ENCODE measurements at places on chromosomes 4 and X. TPM values are rescaled to one million over a fixed set of nuclear protein-coding genes. Genes with fewer than 3 reads are reported as not detected.

UGT2A3 gene
- polyA plus RNA-seq: 63.1 TPM

GRCh38 chrX:1743105-1743504, 128.2 kb downstream of the ASMT start:
- no peak for DNase-seq

DNA sequence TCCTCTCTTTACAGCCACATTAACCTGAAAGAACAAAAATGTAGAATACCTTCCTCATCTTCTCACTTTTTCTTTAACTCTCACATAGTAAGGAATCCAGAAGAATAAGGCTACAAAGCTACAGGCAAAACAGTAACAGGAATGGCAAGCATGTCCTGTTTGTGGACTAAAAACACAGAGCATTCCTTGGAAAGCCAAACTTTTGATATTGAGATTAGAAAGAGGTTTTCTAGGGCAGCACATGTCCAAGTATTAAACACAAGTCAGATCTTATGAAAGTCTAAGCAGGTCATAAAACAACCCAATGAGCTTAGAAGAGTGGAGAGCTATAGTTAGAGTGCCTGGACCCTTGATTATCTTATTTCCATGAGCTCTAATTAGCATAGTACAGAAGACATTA, 58.2 kb upstream of the FAM9C start:
- no peak for DNase-seq

- no peak for DNase-seq
These were observed 7.7 kb upstream of the STK32B start for GRCh38 chr4:5043579-5043978.

DNA sequence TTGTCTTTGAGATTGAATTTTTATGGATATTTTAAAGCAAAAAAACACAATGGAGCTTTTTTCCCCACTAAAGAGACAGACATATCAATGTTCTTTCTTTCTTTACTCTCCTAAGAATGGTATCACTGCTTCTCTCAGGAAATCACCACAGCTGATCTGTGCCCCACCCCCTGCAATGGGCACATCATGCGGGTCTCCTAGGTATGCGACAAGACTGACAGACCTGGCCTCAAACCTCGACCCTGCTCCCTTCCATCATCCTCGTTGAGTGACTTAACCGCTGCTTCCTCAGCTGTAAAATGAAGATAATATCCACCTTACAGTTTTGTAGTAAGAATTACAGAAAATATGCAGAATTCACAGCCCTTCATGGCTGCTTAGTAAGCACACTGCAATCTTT, 58.3 kb downstream of the LEF1 start:
- DNase-seq: no peak
